Vagina (tissue), 2 donors: ENCODE measurements at places on chromosomes 4 and X.

DNA sequence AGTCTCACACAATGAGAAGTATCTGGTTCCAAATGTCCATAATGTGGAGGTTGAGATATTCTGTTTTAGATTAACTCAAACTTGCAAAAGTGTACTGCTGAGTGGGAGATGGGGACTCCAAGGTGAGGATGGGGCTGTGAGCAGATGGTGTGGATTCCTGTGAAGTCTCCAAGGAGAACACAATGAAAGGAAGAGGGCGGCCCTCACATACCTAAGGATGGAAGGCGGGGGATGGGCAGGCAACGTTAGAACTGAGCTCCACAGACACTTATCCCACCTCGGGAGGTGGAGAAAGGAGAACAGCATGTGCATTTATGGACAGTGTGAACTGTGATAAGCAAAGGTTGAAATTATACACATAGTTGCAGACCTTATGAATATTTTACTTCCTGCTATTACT is 9.9 kb upstream of the SPATA4 start:
- no peak for DNase-seq

DNA sequence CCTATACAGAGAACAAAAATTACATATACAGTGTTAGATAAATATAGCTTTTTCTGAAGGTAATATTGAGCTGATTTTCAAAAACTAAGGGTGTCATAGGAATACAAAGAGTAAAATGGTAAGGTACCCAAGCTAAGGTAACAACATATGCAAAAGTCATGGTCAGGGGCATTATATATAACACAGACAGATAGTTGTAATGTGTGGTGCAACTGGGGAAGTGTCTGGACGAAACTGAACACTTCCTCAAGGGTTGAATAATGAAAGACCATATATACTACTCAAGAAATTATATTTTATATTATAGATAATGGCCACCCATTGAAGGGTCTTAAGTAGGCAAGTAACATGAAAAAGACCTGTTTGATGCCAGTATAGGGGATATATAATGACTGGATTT is 262.1 kb upstream of the CXXC4 start:
- DNase-seq = no peak

GRCh38 chrX:133654811-133655210 is 239.5 kb upstream of the GPC4 start:
- no peak for DNase-seq

GRCh38 chr4:153126137-153126536 is 78.1 kb upstream of the TRIM2 start:
- DNase-seq = no peak

GRCh38 chr4:15989424-15989823 is 26.4 kb upstream of the FGFBP2 start:
- no peak for DNase-seq
